ENCODE measurements at places on chromosomes 5 and 9.

GRCh38 chr9:90433398-90433941 is 209.2 kb downstream of the DIRAS2 start:
- DNase-seq: no peak

GRCh38 chr5:25892211-25892610 is 1146.2 kb downstream of the CDH9 start:
- DNase-seq: no peak

- DNase-seq: no peak
These were observed 366.0 kb downstream of the HTR1A start for GRCh38 chr5:63596254-63596653.

DNA sequence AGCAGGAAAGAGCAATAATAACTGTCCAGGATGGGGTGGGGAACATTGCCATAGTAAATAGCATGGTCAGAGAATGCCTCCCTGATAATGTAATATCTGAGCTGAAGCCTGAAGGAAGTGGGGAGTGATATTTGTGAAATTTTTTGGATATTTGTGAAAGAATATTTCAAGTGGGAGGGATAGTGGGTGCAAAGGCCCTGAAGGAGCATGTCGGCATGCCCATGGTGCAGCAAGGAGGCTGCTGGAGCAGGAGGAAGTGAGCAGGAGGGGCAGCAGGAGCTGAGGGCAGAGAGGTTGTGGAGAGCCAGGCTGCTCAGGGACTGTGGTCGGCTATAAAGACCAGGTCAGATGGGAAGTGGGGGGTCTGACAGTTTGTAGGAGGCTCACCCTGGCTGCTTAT is 21.1 kb upstream of the PDE8B start:
- DNase-seq: no peak

DNA sequence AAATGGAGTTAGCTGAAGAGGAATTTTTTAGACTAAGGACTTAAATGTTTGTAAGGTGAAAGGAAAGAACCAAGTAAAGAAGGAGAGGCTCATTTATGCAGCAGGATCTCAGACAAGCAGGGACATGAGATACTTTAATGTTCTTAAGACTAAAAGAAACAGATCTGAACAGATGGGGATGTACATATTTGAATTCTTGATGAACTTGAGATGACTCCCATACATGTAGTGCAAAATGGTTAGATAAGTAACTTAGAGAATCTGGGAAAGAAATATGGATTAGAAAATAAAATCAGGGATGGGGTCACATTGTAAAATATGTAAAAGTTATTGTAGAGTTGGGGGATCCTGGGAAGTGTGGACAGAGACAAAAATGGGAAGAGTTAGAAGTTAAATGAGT is 27.1 kb upstream of the PSAT1 start:
- DNase-seq: no peak

- no peak for DNase-seq
These were observed 89.9 kb downstream of the PAM start for GRCh38 chr5:102845041-102845440.

- DNase-seq: no peak
These were observed 33.5 kb upstream of the ADAM19 start for GRCh38 chr5:157608972-157609565.

DNA sequence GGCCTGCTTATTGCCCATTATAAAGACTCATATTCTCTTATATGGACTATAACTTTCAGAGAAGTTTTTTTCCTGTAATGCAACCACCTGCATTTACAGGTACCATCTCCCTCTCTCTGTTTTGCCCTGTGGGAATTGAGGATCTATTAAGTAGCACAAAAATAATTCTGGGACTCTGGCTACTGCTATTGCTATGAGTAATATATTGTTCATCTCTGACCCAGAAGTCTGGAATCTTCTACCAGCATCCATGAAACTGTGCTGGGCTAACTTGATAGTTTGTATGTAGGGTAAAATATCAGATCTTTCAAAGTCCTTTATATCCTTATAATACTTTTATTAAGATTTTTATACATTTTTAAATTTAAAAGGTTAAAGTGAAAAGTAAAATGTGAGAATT is 607.2 kb downstream of the EFNA5 start:
- no peak for DNase-seq

- peak; percentile 23 for DNase-seq
These were observed 102.3 kb downstream of the GLIS3 start for GRCh38 chr9:4197548-4197947.

DNA sequence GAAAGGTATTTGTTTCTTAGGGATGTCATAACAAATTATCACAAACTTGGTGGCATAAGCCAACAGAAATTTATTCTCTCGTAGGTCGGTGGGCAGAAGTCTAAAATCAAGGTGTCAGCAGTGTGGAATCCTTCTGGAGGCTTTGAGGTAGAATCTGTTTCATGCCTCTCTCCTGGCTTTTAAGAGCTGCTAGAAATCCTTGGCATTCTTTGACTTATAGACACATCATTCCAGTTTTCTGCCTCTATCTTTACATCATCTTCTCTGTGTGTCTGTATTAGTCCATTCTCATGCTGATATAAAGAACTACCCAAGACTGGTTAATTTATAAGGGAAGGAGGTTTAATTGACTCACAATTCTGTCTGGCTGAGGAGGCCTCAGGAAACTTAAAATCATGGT is 488.1 kb upstream of the PAPPA start:
- DNase-seq: no peak

DNA sequence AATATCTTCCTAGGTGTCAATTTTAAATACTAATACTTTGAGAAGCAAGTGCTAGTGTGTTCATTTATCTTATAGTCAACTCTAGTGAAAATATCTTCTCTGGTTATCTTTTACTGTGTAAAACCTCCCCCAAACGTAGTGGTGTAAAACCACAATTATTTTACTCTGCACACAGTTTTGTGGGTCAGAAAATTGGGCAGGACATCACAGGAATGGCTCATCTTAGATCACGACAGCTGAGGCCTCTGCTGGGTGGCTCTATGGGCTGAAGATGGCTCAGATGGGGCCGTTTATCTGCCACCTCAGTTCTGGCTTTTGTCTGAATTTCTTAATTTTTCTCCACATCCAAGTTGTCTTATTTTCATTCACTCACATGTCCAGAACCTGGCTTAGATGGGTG is 457.2 kb upstream of the ACTBL2 start:
- DNase-seq: no peak

DNA sequence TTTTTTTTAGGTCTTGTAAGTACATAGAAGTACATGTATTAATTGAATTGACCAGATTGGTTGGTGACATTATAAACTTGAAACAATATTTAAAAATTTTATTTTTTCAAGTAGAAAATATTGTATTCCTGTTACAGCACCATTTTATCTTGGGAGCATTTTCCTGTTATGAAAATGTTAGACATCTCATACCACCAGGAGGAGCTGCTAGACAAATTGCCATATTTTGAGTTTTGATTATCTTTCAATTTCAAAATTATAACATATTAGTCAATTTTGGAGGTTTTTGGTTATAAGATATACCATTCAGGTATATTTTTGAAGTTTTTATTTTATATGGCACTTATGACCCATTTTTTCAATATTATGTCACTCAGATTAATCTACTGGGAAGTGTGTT is 84.4 kb downstream of the CNTLN start:
- DNase-seq: no peak

All from activated CD4-positive, alpha-beta T cell treated with anti-CD3 and anti-CD28 coated beads for 48 hours (primary cell).